ENCODE measurements at places on chromosomes 6 and 20. TPM values are rescaled to one million over a fixed set of nuclear protein-coding genes. Genes with fewer than 3 reads are reported as not detected.

Gene BTNL2
- not detected for total RNA-seq

DNA sequence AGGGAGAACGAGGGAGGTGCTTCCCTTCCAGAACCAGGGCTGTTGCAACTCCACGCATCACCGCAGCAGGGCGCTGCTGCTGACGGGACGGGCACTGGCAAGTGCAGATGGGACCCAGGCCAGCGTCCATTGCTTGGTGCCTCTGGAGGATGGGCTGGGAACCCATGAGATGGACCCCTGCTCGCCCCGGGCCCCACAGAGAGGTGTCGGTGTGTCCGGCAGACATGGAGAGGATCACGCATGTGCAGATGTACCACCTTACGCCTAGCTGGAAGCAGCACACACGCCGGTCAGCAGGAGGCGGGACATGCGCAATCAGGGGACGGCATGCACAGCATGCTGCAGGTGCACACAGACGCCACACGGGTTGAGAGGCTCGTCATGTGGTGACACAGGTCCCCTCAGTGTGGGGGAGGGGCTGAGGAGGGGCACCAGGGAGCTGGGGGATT, 5.7 kb downstream of the CABLES2 start:
- no peak for DNase-seq

DNA sequence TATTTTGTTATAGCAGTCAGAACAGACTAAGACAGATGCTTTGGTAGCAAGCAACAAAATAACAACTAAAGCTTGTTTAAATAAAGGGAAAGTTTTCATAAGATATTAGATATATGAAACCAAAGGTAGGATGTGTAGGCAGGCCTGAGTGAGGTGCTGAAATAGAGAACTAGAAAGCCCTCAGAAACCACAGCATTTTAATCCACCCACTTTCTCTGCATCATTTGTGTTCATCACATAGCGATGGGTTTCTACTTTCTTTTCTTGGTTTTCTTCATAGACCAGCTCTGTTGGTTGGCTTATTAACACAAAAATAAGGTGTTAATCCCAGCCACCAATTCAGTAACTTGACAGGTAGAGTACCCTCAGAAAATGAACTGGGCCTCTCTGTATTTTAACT, 58.6 kb downstream of the RPS12 start:
- DNase-seq: no peak

- no peak for DNase-seq
Measured at GRCh38 chr6:116268589-116269293, 11.0 kb downstream of the TSPYL1 start.

- no peak for DNase-seq
Measured at GRCh38 chr20:60481743-60482133, 523.5 kb downstream of the CDH26 start.

DNA sequence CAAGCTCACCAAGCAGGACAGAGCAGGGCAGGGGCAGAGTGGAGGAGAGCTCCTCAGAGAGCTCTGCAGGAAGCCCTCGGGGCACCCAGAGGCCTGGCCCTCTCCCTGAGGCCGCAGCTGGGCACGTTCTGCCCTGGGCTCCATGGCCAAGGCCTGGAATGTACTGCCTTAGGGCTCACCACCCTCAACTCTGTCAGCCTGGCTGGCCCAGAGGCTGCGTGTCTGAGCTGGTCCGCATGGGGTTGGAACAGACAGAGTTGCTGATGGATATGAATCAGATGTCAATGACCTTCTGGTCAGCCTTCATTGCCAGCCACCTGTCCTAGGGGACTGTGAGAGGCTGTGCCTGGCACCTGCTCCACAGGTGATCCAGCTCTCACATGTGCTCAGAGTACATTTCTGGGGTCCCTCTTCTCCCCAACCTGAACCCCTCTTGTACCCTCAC, 33.2 kb upstream of the PCMTD2 start:
- DNase-seq: no peak
